GF-D8 (cell line): ENCODE measurements at places on chromosomes 11 and 22.
A peak's percentile ranks its signal among the peaks of the same experiment; 100 is the strongest.

DNA sequence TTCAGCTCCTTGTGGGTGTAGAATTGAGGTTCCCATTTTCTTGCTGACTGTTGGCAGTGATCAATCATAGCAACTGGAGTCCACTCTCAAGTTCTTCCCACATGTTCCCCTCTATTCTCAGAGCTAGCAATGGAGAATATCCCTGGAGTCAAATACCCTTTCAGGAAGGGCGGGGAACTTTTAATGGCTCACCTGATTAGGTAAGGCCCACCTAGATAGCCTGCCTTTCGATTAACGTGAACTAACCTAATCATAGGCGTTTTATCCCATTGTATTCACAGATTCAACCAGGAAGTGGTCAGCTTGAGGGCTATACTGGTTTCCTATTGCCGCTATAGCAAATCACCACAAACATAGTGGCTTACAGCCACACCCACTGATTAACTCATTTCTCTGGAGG is 7.1 kb upstream of the LRRC55 start:
- DNase-seq, result no peak

DNA sequence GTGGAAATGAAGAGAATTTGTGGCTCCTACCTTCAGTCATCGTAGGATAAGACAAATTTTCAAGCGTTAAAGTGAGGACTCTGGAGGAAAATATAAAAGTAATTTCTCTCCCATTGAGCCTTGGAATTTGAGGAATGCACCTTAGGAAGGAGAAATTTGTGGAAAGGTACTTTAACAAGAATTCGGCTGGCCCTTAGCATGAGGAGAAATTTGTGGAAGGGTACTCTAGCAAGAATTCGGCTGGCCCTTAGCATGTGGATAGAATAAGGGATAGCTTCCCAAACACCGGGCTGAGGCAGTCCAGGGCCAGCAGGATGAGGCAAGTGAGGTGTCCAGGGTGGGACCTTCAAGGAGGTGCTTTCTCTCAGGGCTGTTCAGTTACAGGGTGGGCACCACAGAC is 33.2 kb upstream of the FAR1 start:
- DNase-seq, result no peak

- DNase-seq, result no peak
Measured at GRCh38 chr11:130580372-130580771, 131.9 kb downstream of the ADAMTS15 start.

DNA sequence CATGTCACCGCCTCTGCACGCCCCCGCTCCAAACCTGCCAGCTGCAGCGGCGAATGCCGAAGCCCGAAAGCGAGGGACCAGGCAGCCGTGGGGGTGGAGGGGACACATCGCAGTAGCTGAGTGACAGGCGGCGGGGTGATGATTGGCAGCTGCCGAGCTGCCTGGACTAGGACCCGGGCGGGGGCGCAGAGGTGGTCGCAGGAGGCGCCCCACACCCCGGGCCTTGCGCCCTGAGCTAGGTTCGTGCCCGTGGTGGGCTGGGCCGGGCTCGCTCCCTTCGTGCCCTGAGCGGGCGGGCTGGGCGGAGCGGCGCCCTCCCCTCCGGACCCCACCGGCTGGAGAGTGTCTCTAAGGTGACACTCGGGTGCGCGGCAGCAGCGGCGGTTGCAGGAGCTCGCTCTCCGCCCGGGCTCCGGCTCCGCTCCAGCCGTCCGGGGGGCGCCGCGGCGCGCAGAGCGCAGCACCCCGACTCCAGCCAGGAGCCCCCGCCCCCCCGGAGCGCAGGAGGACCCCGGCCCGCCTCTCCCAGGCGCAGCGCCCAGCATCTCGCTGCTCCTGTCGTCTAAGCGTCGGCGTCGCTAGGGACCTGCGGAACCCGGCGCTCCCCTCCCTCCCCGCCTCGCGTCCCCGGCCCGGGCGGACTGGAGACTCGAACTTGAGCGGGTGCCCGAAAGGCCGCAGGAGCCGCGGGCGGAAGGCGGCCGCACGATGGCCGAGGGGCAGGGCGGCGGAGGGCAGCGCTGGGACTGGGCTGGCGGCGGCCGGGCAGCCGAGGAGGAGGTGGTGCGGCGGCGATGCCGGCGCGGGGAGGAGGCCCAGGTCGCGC is 14.5 kb upstream of the DGKZ start:
- no peak for DNase-seq

DNA sequence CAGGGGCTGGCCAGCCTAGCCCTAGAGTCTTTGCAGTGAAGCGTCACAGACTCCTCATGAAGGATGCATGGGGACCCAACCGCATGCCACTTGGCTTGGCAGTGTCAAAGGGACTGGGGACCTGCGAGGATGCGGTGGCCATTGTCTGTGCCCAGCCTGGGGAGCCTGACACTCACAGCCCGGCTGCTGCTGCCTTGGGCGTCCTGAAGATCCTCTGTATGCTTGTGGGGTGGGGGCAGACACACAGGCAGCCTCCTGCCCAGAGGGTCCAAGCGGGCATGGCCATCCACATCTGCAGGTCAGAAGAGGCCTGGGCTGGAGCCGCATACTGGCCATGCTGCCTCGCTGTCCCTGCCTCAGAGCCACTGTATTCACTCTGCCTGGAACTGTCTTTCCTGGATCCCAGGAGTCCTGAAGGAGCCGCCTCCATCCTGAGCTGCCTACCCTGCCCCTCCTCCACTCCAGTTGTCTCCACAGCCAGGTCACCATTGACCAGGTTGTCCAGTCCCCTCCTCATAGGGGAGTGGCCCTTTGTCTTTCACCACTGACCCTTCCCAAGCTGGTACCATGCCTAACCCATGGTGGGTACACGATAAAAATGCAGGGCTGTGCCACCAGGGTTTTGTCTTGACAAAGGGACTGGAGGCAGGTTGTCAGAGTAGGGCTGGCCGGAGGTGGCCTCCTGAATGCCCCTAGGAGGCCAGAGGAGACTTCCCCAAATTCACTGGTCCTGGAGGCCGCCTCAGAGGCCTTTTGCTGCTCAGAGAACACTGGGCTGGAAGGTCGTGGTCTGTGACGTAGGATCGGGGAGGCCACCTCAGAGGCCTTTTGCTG is 107.0 kb downstream of the KCNQ1OT1 start:
- DNase-seq, result no peak

DNA sequence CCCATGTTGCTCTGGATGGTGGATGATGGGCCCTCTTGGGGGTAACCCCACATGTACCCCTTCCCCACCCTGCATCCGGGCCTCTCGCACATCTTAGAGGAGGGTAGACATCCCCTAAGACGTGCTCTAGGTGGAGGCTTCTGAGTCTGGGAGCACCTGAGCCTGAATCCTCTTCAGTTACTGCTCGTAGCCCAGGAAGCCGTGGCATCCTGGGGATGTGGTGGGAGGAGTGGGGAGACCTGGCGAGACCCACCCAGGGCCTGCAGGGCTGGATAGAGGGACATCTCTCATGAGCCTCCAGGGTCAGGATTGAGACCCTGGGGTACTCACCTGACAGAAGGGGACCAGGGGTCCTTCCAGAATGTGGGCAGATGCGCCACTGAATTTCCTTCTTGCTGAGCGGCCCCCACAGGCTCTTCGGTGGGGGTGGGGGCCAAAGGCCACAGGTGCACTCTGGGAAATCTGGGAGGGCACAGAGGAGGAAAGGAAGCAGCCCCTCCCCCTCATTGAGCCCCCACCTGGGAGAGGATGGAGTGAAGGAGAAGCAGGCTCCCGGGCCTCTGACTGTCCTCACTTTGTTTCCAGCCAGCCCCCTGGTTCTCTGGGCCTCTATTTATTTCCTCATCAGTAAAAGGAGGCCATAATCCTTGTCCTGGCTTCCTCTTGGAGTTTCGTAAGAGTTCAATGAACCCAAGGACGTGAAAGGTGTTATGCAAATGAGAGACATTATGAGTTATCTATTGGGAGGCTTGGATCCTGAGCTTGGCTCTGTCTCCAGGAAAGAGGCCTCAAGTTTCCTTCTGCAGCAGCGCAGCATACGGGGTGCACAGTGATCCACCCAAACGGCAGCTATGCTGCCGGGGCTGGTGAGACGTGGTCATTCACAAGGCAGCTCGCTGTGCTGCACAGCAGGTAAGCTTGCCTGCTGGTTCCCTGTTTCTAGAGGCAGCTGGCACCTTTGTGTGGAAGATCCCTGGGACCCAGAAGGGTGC is 31.2 kb downstream of the KCNJ4 start:
- DNase-seq, result no peak

- DNase-seq, result no peak
Measured at GRCh38 chr11:57597461-57597915, at the start of gene SERPING1. TSS of gene SERPING1 (plus strand) at chr11:57597685. CDS start at chr11:57598271, 586 bp downstream.

DNA sequence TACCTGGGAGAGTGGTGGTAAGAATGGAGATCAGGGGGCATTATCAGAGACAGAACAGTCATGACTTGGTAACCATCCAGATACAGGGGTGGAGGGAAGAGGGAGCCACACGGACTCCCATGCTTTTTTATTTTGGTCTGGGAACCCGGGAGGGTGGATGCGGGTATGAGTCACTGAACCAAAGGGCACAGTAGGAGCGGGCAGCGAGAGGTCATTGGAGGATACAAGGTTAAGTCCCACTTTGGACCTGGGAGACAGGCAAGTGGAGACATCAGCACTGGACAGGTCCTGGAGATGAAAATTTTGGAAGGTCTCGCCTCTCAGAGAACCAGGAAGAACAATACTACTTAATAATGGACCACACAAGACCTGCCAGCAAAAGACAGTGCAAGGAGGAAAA is 6.7 kb downstream of the HDHD5 start:
- DNase-seq, result no peak

- no peak for DNase-seq
Measured at GRCh38 chr22:43880541-43880991, 11.2 kb downstream of the PNPLA5 start.

DNA sequence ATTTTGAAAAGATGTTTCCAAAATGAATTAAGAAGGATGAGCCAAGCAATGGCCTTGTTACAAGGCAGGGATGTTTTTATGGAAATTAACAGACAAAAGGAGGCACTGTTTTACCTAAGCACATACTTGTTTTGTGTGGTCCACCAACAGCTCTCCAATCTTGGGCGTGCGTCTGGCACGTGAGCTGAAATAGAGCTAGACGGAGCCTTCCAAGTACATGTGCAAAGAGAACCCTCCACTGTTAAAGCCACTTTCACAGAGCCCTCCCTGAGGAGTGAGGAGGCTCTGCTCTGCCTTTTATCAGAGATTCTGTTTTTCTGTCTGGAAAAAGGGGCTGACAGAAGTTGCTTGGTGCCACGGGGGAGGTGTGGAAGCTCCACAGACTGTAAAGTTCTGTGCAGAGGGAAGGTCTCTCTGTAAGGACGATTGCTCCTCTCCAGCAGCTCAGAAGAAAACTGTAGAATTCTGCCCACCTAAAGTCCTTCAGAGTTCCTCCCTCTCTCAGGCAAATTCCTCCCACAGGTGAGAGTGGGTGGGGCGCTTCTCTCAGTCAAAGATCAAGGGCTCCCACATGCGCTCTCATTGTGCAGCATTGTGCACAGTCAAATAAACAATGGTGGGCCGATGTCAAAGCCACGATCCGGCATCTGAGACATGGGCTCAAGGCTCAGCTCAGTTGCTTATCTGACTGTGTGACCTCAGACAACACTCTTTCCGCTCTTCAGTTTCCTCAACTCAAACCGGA is 92.6 kb upstream of the CSNK2A3 start:
- no peak for DNase-seq

DNA sequence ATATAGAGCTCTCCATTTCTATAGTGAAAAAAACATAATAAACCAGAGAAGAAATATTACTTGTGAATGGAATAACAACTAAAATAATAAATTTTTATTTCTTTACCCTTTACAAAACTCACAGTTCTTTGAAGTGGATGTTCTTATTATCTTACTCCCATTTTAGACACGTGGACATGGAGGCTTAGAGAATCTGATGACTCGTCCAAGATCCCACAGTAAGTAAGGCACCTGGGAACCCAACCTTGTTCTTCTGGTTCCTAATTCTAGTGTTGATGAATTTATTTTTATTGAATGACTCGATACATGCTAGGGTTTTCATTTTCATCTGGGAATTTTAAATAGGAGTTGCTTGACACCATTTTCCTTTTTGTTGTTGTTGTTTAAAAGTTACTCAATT is 1.8 kb downstream of the BPIFC start:
- DNase-seq, result no peak

- no peak for DNase-seq
Measured at GRCh38 chr22:37607935-37608476, 628 bp upstream of the GGA1 start.

- no peak for DNase-seq
Measured at GRCh38 chr11:22521226-22521625, 104.4 kb downstream of the FANCF start.

- no peak for DNase-seq
Measured at GRCh38 chr11:121198491-121198890, 94.1 kb upstream of the SC5D start.

DNA sequence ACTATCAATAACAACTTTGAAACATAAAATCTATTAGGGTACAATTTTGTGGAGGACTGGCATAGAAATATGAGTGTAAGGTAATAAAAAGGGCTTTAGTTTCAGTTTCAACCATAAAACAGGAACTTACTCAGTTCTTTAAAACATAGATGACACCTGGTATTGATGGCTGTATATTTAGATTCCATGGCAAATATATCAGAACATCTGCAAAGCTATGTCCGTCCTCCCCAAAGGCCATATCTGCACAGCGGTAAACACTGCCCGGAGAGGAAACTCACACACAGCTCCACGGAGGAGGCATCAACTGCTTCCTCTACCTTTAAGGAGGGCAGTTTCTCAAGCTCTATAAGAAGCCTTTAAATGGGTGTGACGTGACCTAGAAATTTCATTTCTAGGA is 993.3 kb downstream of the BRD1 start:
- no peak for DNase-seq

DNA sequence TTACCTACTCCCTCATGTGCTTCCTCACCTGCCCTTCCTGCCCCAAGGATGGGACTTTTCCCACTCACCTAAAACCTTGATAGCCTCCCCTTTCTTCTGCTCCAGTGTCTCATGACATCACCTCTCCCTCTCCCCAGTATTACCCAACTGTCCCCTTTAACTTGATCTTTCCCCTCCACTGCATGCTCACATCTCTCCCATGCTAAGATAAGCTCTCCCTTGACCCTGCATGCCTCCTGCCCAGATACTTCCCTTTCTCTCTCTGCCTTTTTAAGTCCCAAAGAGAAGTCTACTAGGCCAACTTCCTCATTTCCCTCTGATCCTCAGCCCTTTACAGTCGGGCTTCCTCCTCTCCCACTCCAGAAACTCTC is 14.8 kb downstream of the CD3E start:
- DNase-seq, result peak; percentile 96

GRCh38 chr22:29630987-29631386 is 27.6 kb downstream of the NF2 start:
- no peak for DNase-seq
